Left lung (tissue), 14 donors: ENCODE measurements at places on chromosomes 1 and 21.

DNA sequence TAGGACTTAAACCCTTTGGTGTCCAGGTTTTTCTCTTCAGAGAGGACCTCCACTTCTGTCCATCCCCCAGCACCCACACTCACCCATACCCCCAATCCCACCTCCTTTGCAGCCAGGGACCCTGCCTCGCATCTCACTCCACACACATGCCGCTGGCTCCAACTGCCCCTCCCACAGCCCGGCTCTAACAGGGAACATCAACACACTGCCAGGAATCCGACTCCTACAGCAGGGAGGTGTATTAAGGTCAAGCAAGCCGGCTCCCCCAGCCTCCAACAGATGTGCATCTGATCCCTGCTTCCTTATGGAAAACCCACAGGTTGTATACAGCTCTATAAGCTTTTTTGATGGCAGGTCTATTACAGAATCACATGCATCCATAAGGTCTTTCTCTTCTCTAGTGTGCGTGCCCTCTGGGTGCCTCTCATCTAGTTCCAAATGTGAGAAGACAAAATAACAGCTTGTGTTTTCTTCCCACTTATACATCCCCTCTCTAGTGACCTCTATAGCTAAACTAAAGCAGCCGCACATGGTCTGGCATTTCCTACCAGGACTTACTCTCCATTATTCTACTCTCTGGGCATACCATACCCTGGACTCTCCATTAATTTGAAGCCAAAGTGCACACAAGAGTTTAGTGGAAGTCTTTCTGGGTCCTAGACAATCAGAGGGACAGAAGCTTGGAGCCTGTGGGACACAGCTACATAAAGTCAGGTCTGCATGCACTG lies 16.3 kb downstream of the PIK3C2B start:
- DNase-seq: no peak

DNA sequence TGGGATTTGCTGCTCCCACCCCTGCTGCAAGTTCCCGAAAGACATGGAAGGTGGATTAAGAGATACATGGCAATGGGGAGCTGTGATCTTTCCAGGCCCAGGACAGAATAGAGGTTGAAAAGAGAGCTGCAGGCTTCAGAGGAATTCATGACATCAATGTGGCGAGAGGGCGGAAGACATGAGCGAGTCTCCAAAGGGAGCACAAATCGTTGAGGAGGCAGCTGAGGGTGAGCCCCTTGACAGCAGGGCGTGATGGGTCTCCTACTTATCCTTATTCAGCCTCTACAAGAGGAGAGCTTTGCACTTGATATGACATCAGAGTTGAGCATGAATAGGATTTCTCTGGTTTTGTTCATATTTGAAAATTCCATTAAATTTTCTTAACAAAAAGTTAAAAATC lies 45.5 kb upstream of the TACSTD2 start:
- no peak for DNase-seq

- no peak for DNase-seq
Observed at GRCh38 chr1:12151465-12151864, 15.3 kb upstream of the TNFRSF1B start.

- no peak for DNase-seq
Observed at GRCh38 chr1:235504122-235504493, at the start of gene B3GALNT2. TSS of gene B3GALNT2 (minus strand) at chr1:235504452. CDS start at chr1:235504252, 200 bp downstream.

DNA sequence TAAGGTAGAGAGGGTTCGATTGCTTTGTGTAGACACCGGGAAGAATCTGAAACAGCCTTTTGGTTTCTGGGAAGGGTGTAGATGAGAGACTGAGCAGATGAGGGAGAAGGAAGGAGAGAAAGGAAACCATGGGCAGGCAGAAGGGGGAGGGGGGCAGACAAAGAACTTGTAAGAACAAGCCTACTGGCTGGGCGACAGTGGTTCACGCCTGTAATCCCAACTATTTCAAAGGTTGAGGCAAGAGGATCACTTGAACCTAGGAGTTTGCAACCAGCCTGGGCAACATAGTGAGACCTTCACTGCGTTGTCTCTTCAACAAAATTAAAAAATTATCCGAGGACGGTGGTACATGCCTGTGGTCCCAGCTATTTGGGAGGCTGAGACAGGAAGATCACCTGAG lies 106.2 kb downstream of the TM2D1 start:
- no peak for DNase-seq

DNA sequence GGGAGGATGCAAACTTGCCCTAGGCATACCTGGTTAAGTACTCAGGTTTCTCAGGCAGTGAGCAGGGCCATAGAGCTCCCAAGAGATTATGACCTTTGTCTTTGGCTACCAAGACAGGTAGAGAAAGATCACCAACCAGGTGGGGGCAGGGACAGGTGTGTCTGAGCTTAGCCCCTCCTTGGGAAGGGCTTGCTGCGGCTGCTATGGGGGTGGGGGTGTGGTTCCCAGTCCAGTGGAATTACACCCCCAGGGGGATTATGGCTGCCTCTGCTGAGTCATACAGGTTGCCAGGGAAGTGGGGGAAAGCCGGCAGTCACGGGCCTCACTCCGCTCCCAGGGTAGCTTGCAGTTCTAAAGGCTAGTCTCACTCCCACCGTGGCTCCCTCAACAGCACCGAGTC lies 65.2 kb upstream of the FAM163A start:
- no peak for DNase-seq

DNA sequence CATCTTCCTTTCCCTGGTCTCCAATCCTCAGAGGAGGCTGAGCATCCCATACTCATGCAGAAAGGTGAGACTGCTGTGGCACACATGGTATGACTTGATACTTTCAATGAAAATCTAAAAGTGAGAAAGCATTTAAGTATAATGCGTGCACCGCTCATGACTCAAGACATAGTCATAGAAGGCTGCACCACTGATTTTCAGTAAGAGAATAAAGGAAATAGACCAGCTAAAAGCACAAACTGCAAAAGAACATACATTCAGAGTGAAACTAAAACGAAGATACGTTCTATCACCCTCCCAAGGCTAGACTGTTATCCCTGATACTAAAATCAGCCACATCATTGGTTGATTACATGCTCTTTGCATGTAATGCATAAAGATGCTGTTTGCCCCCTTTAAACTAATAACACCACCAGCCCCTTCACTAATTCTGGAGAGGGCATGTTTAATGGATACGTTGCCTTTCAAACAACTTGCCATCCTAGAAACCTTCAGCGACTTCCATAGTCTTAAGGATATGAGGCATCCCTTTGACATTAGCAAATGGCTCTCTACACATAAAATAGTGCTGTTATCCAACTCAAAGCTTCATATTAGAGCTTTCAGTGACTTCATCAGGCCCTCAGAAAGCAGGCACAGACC lies 2.1 kb downstream of the PLD5 start:
- no peak for DNase-seq

DNA sequence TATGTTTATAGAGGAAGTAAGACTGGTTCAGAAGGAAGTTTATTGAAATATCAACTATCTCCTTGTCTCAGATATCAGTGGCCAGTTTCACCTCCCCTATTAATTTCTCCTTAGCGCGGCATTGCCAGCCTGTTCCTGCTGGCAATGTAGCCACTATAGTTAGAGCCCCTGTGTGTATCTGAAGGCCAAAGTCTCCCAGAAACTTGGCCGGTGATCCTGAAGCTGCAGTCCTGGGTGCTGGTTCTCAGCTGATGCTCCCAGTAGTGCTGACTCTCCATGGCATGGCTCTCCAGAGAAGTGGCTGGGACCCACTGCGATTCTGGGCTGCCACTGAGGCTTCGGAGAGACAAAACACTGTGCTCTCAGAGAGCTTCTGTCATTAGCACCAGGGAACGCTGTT lies 59.9 kb downstream of the TNN start:
- no peak for DNase-seq

DNA sequence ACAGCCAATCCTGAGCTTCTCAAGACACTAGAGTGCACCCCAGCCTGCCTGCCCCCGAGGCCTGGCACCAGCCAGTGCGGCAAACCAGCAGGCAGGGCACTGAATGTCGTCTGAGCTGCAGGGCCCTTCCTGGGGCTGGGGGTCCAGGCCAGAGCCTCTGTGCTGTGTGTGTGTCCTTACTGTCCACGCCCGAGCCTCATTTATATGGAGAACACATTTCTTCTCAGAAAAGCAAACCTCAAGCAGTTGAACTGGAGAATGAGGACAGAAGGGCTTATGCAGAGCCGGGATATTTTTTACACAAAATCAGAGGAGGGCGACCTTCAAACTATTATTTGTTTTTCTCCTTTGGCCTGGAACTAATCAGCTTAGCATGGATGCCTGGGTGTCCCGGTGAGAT lies 52.7 kb downstream of the POFUT2 start:
- no peak for DNase-seq

GRCh38 chr1:204128464-204128963 lies 23.3 kb downstream of the ETNK2 start:
- no peak for DNase-seq

GRCh38 chr1:212355230-212355969 lies 59.3 kb downstream of the PACC1 start:
- DNase-seq: no peak

GRCh38 chr1:215458562-215458961 lies 108.5 kb upstream of the KCTD3 start:
- DNase-seq: no peak

DNA sequence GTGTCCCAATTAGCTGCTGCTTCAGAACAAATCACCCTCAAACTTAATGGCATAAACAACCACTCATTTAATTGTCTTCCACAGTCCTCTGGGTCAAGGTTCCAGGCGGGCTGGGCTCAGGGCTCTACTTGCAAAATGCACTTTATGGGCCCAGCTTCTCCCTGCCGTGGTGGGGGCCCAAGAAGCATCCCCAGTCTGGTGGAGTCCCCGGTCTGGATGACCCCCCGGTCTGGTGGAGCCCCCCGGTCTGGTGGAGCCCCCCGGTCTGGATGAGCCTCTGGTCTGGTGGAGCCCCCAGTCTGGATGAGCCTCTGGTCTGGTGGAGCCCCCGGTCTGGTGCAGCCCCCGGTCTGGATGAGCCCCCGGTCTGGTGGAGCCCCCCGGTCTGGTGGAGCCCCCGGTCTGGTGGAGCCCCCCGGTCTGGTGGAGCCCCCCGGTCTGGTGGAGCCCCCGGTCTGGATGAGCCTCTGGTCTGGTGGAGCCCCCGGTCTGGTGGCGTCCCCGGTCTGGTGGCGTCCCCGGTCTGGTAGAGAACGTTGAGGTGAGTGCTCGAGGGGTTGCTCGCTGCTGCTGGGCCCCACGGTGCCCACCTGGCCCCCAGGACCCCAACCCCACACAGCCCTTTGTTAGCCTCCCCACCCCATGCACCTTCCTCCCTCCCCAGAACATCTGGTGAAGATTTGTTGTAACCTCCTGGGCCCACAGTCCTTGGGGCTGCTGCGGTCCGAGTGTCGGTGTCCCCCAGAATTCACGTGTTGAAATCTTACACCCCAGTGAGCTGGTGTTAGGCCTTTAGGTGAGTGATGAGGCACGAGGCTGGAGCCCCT lies 33.8 kb downstream of the POFUT2 start:
- no peak for DNase-seq

- DNase-seq: no peak
Observed at GRCh38 chr1:19457607-19458006, 27.7 kb downstream of the CAPZB start.

GRCh38 chr1:46481961-46482360 lies 7.7 kb upstream of the DMBX1 start:
- no peak for DNase-seq

DNA sequence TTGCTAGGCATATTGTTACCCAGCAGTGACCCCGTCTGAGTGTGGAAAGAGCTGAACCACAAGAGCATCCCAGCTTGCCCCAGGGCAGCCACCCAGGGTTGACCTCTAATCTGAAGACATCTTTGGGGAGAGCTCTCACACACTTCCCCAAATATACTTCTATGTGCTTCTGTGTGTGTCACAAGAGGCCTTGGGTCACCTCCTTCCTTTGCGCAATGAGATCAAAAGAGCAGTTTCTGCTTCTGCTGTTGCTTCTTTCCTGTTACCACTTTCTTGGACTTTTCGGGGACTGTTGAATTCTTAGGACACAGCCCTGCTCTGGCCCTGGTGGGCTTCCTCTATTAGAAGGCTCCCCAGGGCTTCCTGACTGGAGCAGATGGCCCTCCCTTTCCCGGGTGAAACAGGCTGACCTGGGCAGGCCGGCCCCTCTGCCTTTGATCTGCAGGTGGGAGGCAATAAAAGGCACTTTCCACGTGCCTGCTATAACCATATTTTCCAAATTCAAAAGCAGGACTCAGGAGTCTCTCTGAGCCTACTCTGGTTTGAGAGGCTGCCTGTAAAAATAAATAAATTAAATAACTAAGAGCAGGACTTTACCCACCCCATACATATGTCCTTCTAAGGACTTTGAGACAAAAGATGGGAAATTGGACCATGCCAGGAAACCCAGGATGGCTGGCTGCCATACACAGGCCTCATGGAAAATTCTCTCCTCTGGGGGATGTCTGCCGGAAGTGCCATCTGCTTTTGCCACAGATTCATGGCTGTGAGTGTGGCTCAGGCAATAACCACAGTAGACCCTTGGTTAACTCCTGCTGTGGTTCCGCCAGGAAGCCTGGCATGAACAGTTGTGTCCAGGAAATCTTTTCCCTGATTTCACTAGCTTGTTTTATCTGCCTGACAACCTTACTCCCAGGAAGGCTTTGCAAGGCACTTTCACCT lies 28.3 kb upstream of the RCSD1 start:
- no peak for DNase-seq

GRCh38 chr1:66300972-66301451 lies 232.9 kb upstream of the SGIP1 start:
- DNase-seq: no peak

DNA sequence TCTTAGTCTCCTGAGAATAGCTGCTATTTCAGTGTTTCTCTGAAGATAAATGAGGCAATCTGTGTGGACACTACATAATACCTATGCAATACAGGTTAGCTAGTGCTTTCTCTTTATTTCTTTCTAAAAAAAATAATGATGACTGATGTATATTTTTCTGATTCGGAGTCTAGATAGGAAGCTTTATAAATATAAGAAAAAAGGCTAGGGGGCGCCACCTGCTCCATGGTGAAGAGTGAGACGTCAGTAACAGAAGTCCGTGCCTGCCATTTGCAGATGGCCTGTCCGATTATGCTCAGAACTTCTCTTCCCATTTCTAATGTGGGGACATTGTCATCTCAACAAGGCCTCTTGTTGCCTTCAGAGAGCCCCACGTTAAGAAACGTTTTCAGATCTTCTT lies 26.4 kb downstream of the QSOX1 start:
- no peak for DNase-seq

DNA sequence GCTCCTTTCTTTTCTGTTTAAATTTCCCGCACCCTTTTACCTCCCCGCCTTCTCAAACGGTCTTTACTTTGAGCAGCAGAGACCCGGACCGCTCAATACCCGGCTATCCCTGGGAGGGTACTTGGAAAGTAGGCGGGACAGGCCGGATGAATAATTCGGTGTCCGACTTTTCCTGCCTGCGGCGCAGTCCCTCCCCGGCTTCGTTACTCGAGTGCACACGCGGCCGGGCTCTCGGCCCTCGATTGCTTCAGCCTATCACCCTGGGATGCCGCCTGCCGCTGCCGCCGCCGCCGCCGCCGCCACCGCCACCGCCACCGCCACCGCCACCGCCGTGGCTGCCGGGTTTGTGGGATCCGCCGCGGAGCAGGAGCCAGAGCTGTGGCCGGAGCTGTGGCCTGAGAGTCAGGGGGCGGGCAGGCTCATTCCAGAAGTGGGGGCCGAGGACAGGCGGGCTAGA lies 382 bp upstream of the RASAL2 start:
- peak; percentile 96 for DNase-seq

DNA sequence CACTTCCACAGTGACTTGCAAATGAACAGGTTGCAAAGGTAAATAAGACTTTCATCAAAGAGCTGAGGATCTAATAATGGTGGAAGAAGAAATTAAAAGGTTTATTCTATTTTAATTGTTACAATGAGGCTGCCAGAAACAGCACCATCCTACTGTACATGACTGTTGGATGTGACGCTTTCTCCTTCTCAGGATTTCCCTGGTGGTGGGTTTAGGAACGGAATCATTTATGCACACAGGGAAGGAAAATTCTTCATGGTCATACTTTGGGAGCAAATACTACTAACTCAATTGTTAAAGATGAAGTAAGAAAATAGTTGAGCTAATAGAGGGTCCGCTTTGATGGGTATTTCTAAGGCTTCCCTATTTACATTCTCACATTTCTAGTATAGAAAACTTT lies 22.2 kb upstream of the LYPLAL1 start:
- DNase-seq: no peak
